AG10803 (cell line): ENCODE measurements at places on chromosomes 4 and X.

DNA sequence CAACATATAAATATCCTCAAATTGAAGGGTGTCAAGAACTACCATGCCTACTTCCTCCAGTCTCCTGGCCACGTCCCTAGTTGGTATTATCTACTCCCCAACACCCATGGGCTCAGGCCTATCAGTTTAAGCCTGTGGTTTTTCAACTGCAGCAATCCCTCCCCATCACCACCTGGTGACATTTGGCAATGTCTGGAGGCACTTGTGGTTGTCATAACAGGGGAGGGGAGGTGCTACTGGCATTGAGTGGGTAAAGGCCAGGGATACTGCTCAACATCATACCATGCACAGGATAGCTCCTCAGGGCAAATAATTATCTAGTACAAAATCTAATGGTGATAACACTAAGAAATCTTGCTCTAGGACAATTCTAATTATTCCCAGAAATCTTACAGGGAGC, 95.3 kb downstream of the COMMD8 start:
- no peak for DNase-seq

DNA sequence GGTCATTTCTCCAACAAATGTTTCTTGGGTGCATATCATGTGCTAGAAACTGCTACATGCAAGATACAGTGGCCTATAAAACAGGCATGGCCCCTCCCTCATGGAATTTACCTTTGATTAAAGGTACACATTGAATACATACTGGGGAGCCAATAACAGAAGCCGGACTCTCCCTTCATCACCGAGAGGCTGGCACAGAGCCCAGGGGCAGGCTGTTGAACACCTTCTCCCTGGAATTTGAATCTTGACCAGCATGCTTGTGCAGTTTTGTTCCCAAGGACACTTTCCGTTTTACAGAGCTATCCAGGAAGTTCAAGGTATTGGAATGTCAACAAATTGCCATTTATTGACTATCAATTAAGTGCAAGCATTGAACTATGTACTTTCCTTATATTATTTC, 33.2 kb downstream of the PPARGC1A start:
- DNase-seq = no peak

GRCh38 chrX:115989686-115990085, 180.9 kb upstream of the AGTR2 start:
- no peak for DNase-seq

DNA sequence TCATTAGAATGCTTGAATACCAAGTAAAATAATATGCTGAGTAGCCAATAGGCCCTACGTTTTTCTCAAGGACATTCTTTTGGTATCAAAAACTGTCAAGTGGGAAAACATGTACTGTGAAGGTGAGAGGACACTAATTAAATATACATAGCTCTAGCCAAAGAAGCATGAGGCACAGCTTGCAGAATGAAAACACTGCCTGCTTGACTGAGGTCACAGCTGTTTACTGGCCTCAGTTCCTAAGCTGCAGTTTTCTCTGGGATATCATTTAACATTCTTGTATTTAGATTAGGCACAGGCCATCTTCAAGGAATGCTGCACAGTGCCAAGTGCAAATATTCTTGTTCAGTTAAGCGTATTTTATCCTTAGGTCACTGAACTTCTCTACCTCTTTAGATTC, 78.6 kb downstream of the NAP1L3 start:
- DNase-seq = no peak

GRCh38 chrX:357693-358471, 28.8 kb downstream of the PPP2R3B start:
- peak; percentile 34 for DNase-seq

GRCh38 chrX:149036086-149036485, 469.0 kb downstream of the IDS start:
- DNase-seq = no peak

- no peak for DNase-seq
These were observed 288.5 kb downstream of the FBXW7 start for GRCh38 chr4:152247271-152247975.

DNA sequence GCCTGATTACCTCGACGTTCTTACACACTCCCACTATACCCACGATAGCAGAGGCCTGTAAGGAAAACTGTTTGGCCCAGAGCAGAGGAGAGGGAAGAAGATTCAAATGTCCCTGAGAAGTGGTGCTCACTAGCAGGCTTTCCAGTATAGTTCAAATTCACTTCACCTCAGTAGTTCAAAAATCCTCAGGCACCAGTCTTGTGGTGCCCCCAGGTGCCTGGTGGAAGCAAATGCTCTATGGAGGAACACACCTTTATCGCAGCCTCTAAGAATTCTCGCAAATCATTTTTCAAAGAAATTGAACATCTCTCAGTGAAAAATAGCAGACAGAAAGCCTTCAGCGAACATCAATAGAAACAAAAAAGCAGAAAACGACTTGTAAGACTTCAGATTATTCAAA, 12.2 kb upstream of the MTMR1 start:
- DNase-seq = no peak

GRCh38 chr4:108889696-108890483, 127.0 kb upstream of the ETNPPL start:
- peak; percentile 48 for DNase-seq

DNA sequence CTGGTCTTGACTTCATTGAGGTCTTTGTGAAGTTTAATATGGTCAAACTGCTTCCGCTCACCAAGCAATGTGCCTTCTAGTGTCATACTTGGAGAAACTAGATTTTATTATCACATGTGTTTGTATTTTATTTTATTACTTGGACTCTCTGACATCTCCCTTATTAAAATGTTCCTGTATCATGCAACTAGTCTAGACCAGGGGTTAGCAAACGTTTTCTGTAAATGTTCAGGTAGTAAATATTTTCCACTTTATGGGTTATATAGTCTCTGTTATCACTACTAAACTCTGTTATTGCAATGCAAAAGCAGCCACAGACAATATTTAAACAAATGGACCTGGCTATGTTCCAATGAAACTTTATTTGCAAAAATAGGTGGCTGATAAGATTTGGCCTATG, 443.8 kb downstream of the MID1IP1 start:
- DNase-seq = no peak

DNA sequence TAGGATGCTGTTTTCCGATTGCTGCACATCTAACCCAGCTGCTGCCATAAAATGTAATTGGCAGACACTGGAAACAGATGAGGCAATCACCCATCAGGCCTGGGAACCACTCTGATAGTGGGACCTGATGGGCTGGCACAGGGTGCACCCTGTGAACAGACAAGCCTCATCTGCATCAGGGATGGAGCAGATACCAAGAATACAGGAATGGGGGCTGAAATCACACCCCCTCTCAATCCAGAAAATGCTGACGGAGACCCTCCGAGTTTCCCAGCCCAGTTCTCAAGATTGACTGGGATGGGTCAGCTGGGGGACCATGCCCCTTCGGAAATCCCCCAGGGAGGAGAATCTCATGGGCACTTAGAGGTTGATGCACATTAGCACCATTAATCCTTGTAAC, 28.8 kb upstream of the PPP2R2C start:
- DNase-seq = no peak

DNA sequence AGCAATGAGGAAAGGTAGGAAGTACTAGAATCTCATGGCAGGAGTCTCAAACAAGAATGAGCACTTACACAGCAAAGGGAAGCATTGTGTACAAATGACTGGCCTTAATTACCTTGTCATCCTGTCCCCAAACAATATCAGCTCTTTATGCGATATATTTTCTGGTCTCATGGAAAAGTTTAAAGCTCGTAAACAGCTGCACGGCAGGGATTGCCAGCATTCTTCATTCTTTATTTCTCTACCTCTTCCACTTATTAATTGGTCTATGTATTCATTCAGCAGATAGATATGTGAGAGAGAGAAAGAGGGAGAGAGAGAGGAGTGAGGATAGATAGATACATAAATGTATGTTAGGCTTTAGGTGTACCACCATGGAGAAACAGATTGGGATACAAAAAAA, 155.8 kb upstream of the FAT4 start:
- no peak for DNase-seq

- DNase-seq = no peak
These were observed 131.8 kb downstream of the ENOX2 start for GRCh38 chrX:130771230-130771629.

DNA sequence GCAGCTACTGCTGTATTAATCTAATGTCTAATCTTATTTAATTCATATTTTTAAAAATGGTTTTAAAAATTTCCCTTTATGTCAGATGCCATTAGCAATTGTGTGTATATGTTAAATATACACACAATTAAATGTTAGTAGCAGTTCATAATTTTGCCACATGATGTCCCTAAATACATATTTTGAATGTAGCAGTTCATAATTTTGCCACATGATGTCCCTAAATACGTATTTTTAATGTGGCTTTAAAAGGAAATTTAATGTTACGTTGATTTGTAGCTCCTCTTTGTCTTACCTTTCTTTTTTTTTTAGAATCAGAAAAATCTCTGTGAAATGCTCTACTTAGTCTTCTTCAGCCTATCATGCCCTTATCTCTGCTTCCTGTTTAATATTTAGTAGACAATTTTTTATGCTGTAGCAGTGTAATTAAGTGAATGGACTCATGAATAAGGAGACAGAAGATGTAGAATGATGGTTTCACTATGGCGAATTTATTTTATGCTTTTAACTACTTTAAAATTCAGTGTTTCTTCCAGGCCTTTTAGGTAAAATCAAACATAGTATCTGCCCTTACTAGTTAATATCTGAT, 26.1 kb downstream of the RBM46 start:
- peak; percentile 54 for DNase-seq

DNA sequence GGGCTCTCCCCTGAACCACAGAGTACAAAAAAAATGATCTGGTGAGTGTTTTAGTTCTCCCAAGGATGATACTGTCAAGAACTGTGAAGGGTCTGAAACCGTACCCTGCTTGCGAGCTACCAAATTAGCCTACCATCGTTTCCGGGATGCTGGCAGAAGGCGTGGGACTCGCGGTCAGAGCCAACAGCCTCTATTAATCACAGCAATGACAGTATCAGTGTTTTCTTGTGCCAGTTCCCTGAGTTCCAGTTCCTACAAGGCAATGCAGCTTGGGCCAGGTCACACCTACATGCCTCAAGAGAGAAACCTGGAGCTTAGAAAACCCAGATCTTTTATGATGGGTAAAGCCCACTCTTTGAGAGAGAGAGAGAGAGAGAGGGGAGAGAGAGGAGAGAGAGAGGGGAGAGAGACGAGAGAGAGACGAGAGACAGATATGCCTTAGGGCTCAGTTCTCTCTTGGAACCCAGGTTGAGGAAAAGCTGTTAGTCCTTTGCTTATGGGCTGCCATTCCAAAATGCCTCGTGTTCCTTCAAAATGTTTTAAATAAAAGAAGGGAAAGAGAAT, 327.8 kb downstream of the ARHGAP10 start:
- DNase-seq = no peak

DNA sequence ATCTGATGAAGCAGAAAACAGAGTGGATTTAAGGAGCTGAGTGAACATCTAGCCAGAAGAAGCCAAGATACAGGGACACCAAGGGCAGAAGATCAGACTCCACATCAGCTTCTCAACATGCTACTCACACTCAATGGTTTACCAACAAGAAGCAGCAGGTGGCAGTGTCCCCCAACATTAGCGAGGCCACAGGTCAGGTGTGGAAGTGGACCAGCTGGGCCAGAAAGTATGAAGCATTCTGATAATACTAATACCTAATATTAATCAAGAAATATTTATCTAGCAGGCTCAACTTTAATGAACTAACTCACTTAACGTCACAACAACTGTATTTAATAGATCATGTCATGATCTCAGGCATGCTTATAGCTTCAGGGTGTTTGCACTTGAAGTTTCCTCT, 73.4 kb upstream of the TTC29 start:
- peak; percentile 58 for DNase-seq

- peak; percentile 5 for DNase-seq
These were observed 78.0 kb upstream of the DRD5 start for GRCh38 chr4:9703391-9703790.

DNA sequence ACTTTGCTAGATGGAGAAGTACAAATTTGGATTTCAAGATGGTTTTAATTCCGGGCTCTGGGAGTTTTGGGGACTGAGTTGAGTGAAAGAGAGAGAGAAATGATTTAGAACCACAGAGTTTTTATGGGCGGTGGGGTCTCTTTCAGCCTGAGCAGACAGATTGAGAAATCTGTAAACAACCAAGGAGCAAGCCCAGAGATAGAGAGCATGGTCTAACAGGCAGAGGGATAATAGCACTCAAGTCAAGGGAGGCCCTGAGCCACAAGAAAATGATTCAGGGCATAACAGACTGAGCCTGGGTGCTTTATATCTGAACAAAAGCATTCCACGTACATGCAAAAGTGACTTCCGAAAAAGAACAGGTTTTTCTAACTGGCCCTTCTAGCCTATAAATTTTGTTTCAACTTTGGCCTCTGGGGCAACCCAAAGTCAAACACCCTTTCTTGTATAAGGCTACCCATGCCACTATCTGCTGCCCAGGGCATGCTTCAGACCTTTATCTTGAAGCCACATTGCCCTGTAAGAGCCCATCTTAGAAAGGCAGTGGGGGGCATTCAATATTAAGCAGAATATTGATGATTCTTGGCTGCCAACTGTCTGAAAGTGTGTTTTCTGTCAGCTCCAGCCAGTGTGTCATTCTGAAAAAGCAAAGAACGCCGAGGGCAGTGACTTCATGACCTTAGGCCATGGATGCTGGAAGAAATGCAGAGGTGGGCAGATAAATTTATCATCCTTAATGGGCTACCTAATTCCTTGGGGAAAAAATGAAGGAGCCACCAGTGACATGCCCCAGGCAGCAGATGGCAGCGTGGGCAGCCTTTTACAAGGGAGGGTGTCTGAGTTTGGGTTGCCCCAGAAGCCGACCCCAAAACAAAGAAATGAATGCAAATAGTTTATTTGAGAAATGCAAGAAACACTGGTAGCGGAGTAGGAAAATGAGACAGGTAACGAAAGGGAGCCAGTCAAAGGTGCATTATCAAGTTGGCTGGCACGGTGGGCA, 637.6 kb downstream of the MID1IP1 start:
- DNase-seq = no peak

DNA sequence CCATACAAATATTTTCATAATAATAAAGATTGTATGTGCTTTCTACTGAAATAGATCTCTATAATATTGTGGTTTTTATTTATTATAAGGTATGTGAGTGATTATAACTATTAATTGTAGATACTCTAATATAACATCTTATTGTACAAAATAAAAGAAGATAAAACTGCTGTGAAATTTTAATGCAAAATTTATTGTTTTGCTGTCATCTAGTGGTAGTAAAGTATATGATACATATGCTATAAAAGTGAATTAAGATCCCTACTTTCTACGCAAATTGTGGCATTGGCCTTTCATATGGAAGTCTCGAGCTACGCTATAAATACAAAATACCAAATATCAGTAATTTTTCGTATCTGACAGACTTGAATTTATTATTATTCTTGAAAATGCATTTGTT, 19.3 kb downstream of the YIPF7 start:
- DNase-seq = no peak

DNA sequence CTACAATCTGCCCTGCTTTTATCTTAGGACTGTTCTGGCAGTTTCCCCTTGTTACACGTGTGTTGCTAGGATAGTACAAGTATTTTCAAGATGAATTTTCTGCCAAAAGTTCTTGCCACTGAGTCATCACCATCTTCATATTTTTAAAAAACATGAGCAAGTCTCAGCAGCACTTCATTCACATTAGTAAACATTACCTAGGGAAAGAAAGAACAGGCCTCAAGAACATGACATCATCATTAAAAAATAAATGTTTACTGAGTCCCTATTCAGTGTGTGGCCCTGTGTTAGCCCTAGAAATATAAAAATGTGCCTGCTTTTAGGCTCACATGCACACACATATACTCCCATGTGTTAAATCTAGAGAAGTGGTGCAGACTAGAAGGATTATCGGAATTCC, 18.7 kb upstream of the GPC3 start:
- peak; percentile 42 for DNase-seq
